Stimulated activated CD8-positive, alpha-beta memory T cell treated with anti-CD3 and anti-CD28 coated beads, Interleukin-4, amount 100 ng/mL, for 4 hours (primary cell): ENCODE measurements at places on chromosomes 3 and 15.
A peak's percentile ranks its signal among the peaks of the same experiment; 100 is the strongest.

- DNase-seq = no peak
These were observed 17.0 kb downstream of the CXCR6 start for GRCh38 chr3:45960289-45960688.

- no peak for DNase-seq
These were observed 23.5 kb downstream of the RUVBL1 start for GRCh38 chr3:128100161-128100560.

DNA sequence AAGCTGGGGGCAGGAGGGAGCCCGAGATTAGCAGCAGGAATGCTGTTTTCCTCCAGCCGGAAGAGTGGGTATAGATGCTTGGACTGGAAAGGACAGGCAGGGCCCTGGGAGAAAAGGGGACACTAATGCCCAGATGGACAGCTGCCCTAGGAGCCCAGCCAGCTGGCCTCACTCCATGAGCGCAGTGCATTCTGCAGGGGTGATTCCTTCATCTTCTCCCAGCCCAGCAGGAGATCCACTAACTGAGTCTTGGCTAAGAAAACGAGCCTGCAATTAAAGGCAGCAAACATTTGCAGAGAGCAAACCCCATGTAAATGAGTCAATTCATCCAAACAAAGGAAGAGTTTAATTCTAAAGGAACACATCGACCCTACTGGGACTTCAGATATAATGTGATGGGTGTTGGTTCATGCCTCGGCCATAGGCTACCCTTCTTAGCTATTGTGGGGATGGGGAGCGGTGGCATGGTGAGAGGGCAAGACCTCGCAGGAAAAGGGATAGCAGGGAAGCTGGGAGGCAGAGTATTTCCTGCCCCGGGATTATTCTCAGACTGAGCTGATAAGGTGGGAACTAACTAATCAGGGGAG is 13.3 kb upstream of the MINAR1 start:
- DNase-seq = no peak

- DNase-seq = no peak
These were observed 68.6 kb downstream of the ADAMTS9 start for GRCh38 chr3:64619216-64619615.

DNA sequence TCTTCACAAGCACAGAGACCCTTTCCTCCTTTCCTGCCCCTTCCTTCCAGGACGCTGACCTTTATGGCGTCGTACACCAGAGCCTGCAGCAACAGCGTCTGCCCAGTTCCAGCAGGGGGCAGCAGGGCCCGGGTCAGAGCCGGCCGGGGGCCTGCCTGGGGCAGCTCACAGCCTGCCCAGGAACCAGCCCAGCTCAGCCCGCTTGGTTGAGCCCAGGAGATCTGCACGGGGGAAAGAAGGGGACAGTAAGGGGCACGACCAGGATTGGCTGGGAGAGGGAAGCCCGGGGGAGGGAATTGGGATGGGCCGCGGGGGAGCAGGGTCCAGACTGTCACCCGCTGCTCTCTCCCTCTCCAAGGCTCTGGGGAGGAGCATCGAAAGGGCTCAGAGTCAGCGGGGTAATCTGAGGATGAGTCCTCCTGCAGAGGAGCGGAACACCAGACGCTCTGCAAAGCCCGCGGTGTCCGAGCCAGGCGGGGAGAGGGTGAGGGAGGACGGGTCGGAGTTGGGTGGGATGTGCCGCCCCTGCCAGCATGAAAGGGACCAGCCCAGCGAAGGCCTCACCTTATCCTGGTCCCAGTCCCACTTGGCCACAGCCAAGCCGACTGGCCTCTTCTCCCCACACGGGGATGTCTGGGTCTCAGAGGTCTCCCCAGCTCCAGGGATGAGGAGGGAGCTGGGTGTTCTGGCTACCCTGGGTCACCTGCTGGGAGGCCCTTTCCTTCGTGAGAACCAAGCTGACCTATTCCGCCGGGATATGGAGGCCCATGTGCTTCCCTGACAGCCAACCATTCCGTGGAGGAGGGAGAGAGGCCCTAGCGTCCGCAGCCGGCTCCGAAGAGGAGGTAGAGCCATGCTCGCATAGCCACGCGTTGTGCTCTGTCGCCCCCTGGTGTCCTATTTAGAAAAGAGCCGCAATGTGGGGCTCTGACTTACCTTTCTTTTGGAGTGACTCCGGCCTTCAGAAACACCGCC is 7.4 kb upstream of the IGDCC3 start:
- DNase-seq = peak; percentile 60

- DNase-seq = peak; percentile 52
These were observed 7.2 kb downstream of the CLCN2 start for GRCh38 chr3:184354121-184354728.

DNA sequence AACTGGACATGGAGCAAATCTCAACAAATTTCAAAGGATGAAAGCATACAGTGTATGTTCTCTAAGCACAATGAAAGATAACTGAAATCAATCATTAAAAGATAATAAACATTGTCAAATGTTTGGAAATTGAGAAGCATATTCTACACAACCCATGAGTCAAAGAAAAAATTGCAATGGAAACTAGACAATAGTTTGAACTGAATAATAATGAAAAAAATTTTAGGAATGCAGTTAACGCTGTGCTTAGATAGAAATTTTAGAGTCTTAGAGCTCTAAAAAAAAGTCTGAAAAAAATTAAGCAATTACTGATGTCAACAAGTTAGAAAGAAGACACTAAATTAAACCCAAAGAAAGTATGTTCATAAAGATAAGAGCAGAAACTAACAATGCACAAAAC is 15.5 kb downstream of the RABL3 start:
- no peak for DNase-seq
